Activated naive CD4-positive, alpha-beta T cell (primary cell): ENCODE measurements at places on chromosomes 16 and 17.

- DNase-seq, result no peak
These were observed 11.3 kb upstream of the ARL5C start for GRCh38 chr17:39177256-39177655.

- DNase-seq, result no peak
These were observed 48.8 kb downstream of the PIPOX start for GRCh38 chr17:29091606-29092289.

DNA sequence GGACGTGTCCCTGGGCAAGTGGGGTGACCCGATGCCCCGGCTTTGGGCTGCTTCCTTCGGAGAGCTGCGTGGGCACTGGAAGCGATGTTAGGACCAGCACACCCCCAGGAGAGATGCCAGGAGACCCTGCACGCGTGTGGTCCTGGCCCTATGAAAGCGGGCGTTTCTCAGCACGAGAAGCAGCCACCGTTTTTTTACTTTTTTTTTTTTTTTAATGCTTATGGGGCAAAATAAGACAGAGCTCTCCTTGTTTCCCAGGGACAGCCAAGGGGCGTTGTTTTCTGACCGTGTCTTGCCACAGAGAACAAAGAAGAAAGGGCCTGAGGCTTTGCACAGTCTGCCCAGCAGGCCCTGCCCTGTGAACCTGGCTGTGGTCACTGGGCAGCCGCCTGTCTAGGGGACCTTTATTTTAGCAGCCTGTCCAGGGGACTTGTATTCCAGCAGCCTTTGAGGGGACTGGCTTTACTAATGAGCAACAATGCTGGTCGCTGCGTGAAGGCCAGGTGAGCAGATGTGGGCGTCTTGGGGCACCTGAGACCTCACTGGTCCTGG is 996 bp downstream of the SLC25A10 start:
- DNase-seq, result no peak

DNA sequence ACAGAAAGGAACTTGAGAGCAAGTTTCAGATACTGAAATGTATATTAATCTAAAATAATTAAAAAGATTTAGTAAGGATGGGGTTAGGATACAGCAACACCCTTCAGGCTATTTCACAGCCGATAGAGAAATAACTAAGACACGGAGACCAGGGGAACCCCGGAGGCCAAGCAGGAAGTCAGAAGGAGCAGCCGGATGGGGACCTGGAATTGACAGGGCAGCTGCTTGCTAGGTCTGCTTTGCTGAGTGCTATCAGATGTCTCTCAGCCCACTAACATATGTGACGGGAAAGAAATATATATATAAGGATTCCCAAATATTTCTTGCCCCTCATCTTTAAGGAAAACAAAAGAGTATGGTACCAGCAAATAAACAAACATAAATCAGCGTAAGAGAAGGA is 154.1 kb upstream of the CDH5 start:
- no peak for DNase-seq

DNA sequence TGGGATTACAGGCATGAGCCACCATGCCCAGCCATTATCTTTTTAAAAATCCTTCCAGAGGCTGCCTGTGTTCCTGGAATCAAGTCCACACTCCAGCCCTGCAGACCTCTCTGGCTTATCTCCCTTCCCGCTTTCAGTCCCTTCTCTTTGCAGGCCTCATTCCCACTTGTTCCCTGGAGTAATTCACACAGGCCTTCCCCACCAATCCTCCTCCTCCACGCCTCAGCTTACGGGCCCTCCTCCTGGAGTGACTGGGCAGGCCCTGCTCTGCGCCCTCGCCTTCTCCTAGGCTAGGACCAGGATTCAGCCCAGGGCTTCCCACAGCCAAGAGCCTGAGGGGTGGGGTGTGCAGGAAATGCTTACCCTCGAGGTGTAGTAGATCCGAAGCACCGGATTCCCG is 2.8 kb downstream of the CDIPT start:
- DNase-seq, result no peak

DNA sequence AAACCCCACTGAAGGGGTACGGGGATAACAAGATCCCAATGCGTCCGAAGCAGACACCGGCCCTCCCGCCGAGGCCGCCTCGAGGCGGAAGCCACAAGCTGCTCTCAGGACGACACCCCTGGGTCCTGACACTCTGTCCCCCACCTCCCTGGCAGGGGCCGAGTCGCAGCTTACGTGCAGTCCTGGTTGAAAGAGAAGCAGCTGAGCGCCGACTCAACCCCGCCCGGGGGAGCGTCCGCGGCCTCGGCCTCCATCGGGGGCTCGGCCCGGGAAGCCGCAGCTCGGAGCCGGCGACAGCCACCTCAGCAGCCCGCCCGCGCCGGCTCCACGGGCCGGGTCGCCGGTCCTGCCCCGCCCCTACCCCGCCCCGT is at the start of gene WIPI1:
WIPI1 (minus strand) TSS at position 329 of the 371 bp plus-strand sequence; CDS start at position 254, 75 bp downstream.
- no peak for DNase-seq

DNA sequence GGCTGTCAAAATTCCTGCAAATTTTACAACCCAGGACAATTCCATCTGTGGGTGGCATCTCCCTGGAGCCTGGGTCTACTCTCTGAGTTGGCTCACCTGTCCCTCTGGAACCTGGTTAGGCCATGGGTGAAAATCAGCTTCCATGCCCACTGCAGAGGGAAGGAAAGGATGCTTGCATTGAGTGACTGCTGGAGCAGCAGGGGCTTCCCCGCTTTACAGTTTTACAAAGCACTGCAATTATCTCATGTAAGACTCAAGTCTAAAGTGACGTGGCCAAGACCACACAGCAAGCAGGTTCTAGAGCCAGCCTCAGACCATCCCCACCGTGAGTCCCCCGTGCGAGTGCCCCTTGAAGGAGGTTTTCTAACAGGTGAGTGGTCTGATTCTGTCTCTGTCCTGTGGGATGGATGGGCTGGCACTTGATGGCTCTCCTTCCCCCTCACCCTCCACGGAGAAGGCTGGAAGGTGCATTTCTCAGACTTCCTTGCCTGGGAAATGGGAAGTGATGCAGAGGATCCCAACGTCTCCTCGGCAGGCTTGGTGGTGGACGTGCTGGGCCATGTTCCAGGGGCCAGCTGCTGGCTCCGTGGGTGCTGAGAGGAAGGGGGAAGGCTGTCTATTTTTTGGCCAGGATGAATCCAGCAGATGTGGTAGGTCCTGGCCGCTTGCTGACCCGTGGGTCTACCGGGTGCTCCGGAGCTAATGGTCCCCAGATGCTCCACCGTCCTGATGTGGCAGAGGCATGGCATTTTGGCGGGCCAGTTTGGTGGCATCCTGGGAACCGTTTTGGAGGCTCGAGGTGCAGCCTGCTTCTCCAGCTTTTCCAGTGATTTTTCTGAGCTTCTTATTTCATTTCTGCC is 26.3 kb upstream of the CBX4 start:
- DNase-seq, result no peak

GRCh38 chr16:48347191-48347865 is 37.9 kb downstream of the SIAH1 start:
- DNase-seq, result no peak

- no peak for DNase-seq
These were observed 113.5 kb upstream of the CCL2 start for GRCh38 chr17:34141590-34141989.

DNA sequence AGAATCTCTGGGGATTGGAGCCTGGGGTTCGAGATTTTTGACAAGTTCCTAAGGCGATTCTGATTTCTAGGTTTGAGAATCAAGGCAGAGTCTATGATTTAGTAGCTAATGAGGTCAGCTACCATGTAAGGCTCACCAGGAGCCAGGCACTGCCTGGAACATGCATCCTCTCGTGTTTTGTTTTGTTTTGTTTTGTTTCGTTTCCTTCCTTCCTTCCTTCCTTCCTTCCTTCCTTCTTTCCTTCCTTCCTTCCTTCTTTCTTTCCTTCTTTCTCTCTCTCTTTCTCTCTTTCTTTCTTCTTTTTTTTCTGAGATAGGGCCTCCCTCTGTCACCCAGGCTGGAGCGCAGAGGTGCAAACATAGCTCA is 39.1 kb downstream of the SRCIN1 start:
- DNase-seq, result no peak

- no peak for DNase-seq
These were observed 13.2 kb downstream of the MAF start for GRCh38 chr16:79587296-79587695.

GRCh38 chr17:35866341-35866950 is 2.2 kb downstream of the HEATR9 start:
- no peak for DNase-seq

DNA sequence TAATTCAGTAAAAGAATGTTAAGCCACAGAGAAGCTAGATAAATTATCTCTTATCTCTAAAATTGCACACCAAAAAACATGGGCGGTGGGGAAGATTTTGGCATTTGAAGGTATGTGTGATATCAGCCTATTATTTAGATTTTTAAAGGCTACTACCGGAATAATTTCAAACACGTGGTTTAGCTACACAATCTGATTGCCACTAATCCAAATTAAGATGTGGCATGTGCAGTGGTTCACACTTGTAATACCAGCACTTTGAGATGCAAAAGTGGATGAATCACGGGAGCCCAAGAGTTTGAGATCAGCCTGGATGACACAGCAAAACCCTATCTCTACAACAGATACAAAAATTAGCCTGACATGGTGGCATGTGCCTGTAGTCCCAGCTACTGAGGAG is 584.5 kb downstream of the HS3ST4 start:
- no peak for DNase-seq

DNA sequence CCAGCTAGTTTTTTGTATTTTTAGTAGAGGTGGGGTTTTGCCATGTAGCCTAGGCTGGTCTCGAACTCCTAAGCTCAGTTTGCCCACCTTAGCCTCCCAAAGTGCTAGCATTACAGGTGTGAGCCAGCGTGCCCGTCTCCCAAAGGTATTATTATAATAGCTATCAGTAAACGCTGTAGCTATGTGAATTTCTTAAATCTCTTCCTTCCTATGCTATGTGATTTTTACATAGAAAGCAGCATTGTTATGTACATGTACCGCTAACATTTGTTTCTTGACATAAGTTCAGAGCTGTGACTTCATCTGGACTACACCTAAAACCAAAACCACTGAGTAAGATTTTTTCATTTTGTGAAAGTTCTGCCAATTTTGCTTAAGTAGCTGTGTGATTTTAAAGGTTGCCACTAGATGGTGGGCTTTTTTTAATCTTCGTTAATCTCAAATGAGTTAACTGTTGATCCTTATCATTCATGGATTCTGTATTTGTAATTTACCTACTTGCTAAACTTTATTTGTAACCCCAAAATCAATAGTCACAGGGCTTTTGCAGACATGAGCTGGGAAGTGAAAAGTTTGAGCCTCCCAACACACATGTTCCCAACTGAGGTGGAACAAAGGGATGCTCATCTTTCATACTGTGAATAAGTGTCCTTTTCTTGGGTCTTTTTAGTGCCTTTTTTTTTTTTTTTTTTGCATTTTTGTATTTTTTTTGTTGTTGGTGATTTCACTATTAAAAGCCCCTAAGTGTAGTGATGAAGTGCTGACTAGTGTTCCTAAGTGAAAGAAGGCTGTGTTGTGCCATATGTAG is 21.9 kb downstream of the PRKAR1A start:
- no peak for DNase-seq

DNA sequence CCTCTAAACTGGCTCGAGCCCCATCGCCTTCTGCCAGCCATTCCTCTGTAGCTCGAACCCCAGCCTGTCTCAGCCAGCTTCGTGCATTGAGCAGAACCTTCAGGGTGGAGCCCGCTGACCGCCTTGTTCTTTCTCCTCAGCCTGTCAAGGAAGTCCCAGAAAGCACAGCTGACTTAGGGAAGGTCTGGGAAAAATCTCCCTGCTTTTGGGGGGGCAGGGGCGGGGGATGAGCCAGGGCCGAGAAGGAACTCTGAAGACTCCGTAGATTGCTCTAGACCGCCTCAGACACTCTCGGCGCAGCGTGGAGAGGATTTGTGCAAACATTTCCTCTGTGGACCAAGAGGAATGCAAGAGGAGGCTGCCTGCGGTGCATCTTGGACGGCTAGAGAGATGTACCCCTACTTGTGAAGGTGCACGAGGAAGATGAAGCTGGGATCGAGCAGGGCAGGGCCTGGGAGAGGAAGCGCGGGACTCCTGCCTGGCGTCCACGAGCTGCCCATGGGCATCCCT is at the start of gene GLP2R:
GLP2R (plus strand) TSS at position 284 of the 510 bp plus-strand sequence; CDS start at position 424, 140 bp downstream.
- no peak for DNase-seq

- DNase-seq, result no peak
These were observed 28.4 kb downstream of the HAPSTR1 start for GRCh38 chr16:9119795-9120194.

DNA sequence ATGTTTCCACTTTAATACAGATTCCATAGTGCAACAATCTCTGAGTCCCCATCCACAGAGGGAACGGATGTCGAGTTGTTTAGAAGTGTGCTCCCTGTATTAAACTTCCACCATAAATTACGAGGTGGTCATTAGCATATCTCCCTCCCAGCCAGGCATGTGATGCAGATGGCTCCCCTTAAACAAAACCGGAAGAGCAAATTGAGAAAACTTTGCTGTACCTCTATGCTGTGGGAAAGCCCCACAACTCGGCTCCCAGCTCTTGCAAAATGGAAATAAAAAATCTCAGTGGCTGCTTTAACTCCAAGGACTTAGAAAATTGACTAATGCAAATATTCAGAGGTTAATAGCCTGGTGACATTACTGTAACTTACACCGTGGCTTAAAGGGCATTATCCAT is 290.9 kb downstream of the MAF start:
- DNase-seq, result no peak

DNA sequence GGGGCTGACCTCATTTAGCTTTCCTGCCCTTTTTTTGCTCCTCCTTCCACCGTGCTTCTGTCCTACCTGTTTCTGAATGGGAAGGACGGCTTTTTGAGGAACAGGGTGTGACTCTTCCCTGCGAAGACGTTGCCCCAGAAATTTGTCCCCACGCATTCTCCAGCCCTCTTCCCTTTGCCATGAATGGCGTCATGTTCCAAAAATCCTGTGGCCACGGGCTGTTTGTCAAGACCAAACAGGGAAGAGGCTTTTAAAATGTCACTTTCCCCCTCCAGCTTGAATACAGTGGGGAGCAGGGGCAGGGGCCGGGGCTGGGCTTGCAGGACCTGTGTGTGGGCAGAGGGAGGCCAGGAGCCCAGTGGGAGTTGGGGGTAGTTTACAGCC is 13.9 kb downstream of the MPRIP start:
- no peak for DNase-seq

GRCh38 chr17:59038734-59039133 is 67.9 kb downstream of the TRIM37 start:
- no peak for DNase-seq

DNA sequence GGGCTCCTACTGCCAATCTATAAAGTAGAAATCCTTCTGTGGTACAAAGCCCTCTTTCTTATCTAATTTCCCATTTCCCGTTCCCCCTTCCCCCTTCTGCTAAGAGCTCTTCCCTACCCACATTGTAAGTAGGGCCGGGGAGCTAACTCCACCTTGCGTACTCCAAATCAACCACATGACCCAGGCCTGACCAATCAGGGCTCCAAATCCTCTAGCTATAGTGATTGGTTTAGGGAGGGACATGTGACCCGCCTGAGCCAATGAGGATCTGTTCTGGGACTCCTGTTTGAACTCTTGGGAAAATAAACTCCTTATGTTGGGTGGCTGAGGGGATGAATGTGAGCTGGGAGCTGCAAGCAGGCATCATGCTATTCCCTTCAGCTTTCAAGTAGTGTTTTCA is 40.9 kb upstream of the MEOX1 start:
- no peak for DNase-seq

GRCh38 chr17:28827672-28828071 is 14.9 kb downstream of the FAM222B start:
- DNase-seq, result no peak

GRCh38 chr16:54657709-54658102 is 273.0 kb upstream of the IRX5 start:
- DNase-seq, result no peak

GRCh38 chr16:67933805-67934204 is 2.1 kb upstream of the CTRL start:
- no peak for DNase-seq

GRCh38 chr17:40445751-40446468 is 2.7 kb downstream of the IGFBP4 start:
- no peak for DNase-seq
